ENCODE measurements at places on chromosomes 4 and X.

DNA sequence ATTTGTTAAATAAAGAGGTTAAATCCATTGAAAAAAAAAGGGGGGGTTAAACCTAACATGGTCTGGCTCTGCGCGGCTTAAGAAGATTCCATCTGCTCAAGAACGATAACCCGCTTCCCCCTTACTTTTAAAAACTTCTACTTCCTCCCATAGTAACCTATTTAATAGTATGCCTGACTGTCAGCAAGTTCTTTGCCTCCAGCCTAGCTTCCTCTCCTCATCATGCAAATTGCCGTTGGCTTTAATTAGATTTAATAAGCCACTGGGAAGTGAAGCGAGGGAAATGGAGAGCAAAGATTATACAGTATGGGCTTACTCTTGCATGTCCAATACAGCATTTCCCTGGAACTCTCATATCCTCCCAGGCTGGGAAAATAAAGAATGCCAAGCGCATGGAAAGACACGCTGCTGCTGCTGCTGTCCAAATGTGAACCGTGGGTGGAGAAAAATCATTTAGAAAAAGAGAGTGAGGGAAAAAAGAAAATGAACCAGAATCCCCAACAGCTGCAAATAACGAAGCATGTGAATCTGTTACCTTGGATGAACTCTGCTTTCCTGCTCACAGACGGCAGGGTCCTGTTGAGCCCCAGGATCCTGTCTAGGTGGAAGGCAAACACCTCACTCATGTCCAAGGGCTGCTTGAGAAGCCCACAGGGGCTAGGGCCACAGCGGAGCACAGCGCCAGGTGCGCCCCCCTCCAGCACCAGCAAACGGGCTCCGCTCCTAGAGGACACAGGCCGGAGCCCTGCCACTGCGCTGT lies 2.7 kb downstream of the GASK1B start:
- H3K27me3 ChIP-seq = no peaks in the 10 kb centered on the region
- peak overlapping the region; percentile 96 for H3K4me3 ChIP-seq
- H3K4me1 ChIP-seq = peaks cover 10% of the 10 kb centered on the region
- H3K36me3 ChIP-seq = no peaks in the 10 kb centered on the region
- no peak for DNase-seq

DNA sequence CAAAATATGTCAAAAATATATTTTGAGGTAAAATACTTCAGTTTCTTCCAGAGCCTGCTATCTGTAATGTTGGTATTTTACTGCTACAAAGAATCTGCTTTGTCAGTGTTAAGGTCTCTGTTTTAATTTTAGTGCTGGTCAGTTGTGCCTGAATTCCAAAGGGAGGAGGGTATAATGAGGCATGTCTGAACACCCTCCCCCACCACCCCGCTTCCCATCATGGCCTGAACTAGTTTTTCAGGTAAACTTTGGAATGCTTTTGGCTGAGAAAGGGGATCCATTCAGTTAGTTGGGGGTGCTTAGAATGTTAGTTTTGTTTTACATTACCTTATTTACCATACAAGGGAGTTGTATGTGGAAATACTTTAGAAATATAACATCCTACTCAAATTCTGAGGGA lies 158.5 kb downstream of the MID1IP1 start:
- no peaks in the 10 kb centered on the region for H3K27me3 ChIP-seq
- no peak overlapping the region for H3K27ac ChIP-seq
- H3K36me3 ChIP-seq = no peaks in the 10 kb centered on the region
- no peak for DNase-seq
- H3K4me1 ChIP-seq = no peaks in the 10 kb centered on the region
- H3K4me3 ChIP-seq = no peak overlapping the region

GRCh38 chrX:115189110-115189509 lies at the start of gene RBMXL3:
TSS of gene RBMXL3 (plus strand) at chrX:115189410. CDS start at chrX:115189442, 32 bp downstream.
- H3K36me3 ChIP-seq = no peaks in the 10 kb centered on the region
- H3K4me3 ChIP-seq = no peak within 1 kb of the TSS
- no peaks in the 10 kb centered on the region for H3K27me3 ChIP-seq
- no peak for DNase-seq
- no peaks in the 10 kb centered on the region for H3K4me1 ChIP-seq

DNA sequence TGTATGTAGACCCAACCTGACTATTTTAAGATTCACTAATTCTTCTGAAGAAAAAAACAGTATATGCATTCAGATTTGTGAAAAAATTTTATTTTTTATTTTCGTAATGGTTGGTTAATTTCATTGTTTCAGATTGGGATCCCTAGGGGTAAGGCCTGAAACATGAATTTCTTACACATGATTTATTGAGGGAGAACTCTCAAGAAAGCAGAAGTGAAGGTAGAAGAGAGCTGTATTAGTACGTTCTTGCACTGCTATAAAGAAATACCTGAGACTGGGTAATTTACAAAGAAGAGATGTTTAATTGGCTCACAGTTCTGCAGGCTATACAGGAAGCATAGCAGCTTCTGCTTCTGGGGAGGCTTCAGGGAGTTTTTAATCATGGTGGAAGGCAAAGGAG lies 611.9 kb upstream of the TECRL start:
- H3K27me3 ChIP-seq = no peaks in the 10 kb centered on the region
- H3K4me3 ChIP-seq = no peak overlapping the region
- no peaks in the 10 kb centered on the region for H3K36me3 ChIP-seq
- H3K27ac ChIP-seq = no peak overlapping the region
- no peaks in the 10 kb centered on the region for H3K4me1 ChIP-seq
- no peak for DNase-seq

DNA sequence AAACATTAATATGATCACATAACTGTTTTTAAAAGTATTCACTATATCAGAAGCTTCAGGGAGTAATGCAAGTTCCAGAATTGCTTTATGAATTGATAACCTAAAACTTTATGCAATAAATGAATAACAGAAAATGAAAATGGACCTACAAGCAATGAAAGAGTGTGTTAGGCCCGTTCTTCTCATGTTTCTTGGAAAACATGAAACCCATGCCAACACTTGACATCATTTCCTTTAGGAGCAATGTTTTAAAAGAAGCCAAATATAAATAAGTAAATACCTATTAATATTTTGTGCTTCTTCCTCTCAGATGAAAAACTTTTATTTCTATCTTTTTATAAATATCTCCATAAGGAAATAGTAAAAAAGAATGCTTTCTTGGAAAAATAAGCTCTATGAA lies 123.0 kb upstream of the GALNT7 start:
- no peaks in the 10 kb centered on the region for H3K36me3 ChIP-seq
- no peak for DNase-seq
- H3K4me1 ChIP-seq = no peaks in the 10 kb centered on the region
- H3K27ac ChIP-seq = no peak overlapping the region
- H3K27me3 ChIP-seq = no peaks in the 10 kb centered on the region

DNA sequence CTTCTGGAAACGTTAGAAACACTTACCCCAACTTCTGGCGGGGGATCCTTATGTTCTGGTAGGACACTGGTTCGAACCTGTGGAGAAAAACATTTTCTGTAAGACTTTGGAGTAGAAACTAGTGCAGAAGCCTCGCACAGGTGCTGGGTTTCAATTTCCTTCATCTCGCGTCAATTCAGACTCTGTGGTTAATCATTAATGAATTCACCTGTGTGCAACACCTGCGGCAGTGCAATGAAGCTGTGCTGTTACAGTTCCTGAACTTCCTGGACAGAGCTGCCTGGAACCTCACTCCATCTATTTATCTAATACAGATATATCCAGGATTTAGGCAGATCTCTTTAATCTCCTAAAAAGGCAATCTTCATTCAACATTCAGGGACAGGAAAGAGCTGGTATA lies 531.4 kb downstream of the INPP4B start:
- H3K27ac ChIP-seq = no peak overlapping the region
- H3K4me3 ChIP-seq = no peak overlapping the region
- H3K27me3 ChIP-seq = no peaks in the 10 kb centered on the region
- no peaks in the 10 kb centered on the region for H3K4me1 ChIP-seq
- DNase-seq = no peak

DNA sequence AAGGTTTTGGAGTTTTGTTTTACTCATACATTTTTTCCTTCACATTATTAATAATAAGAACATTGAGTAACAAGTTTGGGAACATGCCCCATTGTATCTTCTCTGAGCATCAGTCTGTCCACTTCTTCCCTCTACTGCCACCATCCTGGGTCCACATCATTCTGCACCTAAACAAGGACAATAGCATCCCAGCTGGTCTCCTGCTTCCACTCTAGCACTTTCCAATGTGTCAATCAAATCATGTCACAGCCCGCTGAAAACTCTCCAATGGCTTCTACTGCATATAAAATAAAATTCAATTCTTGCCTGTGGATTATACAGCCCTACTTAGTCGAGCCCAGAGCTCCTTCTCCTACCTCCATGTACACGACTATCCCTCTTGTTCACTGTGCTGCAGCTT lies 66.8 kb upstream of the RBPJ start:
- H3K27ac ChIP-seq = no peak overlapping the region
- no peaks in the 10 kb centered on the region for H3K27me3 ChIP-seq
- H3K36me3 ChIP-seq = no peaks in the 10 kb centered on the region
- H3K4me3 ChIP-seq = no peak overlapping the region
- DNase-seq = no peak
- no peaks in the 10 kb centered on the region for H3K4me1 ChIP-seq

DNA sequence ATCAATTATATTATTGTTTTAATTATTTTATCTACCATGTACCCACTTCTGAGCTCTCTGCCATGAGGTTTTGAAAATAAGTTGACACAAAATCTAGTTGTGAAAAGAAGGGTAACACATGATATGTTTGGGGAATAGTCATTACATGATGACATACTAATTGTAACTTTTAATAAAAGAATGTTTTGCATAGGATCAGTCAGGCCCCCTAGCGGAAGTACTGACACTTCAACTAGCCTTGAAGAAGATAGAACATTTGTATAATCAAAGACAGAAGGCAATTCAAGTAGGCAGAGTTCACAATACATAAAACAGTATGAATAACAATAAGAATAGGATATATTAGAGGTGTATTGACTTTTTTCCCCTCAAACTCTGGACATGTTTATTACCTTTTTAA lies 1191.0 kb upstream of the AGA start:
- no peak overlapping the region for H3K27ac ChIP-seq
- H3K4me1 ChIP-seq = no peaks in the 10 kb centered on the region
- H3K27me3 ChIP-seq = no peaks in the 10 kb centered on the region

GRCh38 chr4:56271131-56271530 lies 116.2 kb downstream of the AASDH start:
- no peaks in the 10 kb centered on the region for H3K27me3 ChIP-seq
- H3K36me3 ChIP-seq = no peaks in the 10 kb centered on the region
- no peak overlapping the region for H3K27ac ChIP-seq
- H3K4me1 ChIP-seq = no peaks in the 10 kb centered on the region
- no peak overlapping the region for H3K4me3 ChIP-seq
- no peak for DNase-seq

DNA sequence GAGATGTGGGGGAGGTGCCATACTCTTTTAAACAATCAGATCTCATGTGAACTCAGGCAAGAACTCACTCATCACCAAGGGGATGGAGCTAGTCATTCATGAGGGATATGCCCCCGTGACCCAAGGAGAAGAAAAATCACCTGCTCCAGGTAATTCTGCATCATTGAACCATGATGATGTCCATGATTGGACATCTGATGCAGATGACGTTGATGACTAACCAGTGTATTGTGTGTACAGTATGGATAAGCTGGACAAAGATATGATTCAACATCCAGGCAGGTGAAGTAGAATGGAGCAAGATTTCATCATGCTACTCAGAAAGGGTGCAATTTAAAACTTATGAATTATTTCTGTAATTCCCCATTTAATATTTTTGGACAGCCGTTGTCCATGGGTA lies 286.4 kb upstream of the SMIM31 start:
- no peaks in the 10 kb centered on the region for H3K36me3 ChIP-seq
- DNase-seq = no peak
- H3K4me3 ChIP-seq = no peak overlapping the region
- H3K27ac ChIP-seq = no peak overlapping the region

- H3K36me3 ChIP-seq = no peaks in the 10 kb centered on the region
- no peaks in the 10 kb centered on the region for H3K27me3 ChIP-seq
- DNase-seq = no peak
- no peak overlapping the region for H3K27ac ChIP-seq
- no peak overlapping the region for H3K4me3 ChIP-seq
Measured at GRCh38 chr4:75745721-75746199, 21.4 kb downstream of the USO1 start.

GRCh38 chrX:135324463-135324862 lies 15.2 kb downstream of the ETDC start:
- DNase-seq = no peak
- H3K27me3 ChIP-seq = no peaks in the 10 kb centered on the region
- H3K4me3 ChIP-seq = no peak overlapping the region
- H3K27ac ChIP-seq = no peak overlapping the region
- H3K4me1 ChIP-seq = no peaks in the 10 kb centered on the region

GRCh38 chr4:172962564-172963353 lies 205.9 kb upstream of the GALNT7 start:
- no peak for DNase-seq
- H3K27ac ChIP-seq = peak overlapping the region; percentile 69
- no peak overlapping the region for H3K4me3 ChIP-seq
- no peaks in the 10 kb centered on the region for H3K4me1 ChIP-seq
- H3K36me3 ChIP-seq = no peaks in the 10 kb centered on the region

GRCh38 chr4:73725985-73726384 lies 14.4 kb upstream of the CXCL8 start:
- H3K36me3 ChIP-seq = no peaks in the 10 kb centered on the region
- DNase-seq = no peak
- H3K4me3 ChIP-seq = no peak overlapping the region
- no peak overlapping the region for H3K27ac ChIP-seq

DNA sequence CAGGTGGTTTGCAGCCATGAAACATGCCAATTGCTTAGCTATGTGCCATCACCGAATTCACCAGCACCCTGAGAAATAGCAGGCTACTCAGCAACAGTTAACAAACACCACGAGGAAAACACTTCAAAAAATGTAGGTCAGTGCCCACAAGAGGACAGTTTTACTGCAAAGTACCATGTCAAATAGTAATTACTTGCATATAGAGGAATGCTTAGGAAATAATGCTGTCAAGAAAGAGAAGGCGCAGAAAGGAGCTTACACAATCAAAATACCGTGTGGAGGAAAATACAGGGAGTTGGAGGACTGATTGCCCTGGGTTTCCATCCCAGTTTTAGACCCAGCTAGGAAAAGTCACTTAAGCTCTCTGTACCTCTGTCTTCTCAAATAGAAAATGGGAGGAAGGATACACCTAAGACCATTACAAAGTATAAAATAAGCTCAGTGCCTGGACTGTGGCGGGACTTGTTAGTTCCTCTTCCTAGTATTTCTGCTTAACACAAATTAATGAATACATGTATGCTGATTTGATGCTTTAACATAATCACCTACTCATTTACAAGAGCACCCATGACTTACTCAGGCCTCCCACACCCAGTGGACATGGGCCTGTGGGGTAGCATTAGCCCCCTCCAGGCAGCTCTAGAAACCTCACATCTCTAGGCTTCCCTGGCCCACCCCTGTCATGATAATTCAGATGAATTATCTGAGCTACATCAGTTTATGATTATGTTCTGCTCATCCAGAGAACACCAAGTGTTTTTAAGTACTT lies 44.5 kb upstream of the IL21 start:
- no peak for DNase-seq
- H3K4me3 ChIP-seq = no peak overlapping the region
- no peaks in the 10 kb centered on the region for H3K36me3 ChIP-seq
- H3K27ac ChIP-seq = no peak overlapping the region
